Kasumi-1 (cell line): ENCODE measurements at places on chromosomes 5 and 9.

GRCh38 chr5:170343177-170343576, 45.6 kb upstream of the LCP2 start:
- DNase-seq, result no peak

- DNase-seq, result no peak
Observed at GRCh38 chr9:95249986-95250385, 67.5 kb downstream of the FANCC start.

GRCh38 chr5:128646176-128646575, 108.1 kb upstream of the FBN2 start:
- DNase-seq, result no peak

DNA sequence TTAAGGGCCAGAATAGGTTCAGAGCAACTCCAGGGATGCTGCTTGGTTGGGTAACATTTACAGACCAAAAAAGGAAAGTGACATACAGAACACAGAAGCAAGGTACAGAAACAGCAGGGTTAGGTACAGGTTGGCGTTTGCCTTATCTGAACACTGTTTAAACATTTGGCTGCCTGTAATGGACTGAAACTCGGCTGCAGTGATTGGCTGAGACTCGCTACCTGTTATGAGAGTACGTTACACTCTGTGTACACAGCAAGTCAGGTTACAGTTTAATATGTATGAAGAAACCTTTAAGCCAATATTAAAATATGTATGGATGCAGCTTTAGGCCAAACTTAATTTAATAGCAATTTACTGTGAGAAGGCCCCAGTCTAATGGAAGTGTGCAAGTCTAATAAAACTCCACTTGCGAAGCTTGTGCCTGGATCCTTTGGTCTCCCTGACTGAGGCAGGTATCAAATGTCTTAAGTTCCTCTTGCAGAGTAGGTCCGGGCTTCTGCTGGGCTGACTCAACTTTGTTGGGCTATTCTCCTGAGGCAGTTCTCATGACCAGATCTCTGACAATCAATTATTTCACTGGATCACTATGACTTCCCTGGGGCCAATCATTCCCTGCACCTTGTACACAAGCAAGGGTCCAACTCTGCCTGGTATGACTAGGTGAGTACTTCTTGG, 204.9 kb downstream of the ZNF462 start:
- no peak for DNase-seq

DNA sequence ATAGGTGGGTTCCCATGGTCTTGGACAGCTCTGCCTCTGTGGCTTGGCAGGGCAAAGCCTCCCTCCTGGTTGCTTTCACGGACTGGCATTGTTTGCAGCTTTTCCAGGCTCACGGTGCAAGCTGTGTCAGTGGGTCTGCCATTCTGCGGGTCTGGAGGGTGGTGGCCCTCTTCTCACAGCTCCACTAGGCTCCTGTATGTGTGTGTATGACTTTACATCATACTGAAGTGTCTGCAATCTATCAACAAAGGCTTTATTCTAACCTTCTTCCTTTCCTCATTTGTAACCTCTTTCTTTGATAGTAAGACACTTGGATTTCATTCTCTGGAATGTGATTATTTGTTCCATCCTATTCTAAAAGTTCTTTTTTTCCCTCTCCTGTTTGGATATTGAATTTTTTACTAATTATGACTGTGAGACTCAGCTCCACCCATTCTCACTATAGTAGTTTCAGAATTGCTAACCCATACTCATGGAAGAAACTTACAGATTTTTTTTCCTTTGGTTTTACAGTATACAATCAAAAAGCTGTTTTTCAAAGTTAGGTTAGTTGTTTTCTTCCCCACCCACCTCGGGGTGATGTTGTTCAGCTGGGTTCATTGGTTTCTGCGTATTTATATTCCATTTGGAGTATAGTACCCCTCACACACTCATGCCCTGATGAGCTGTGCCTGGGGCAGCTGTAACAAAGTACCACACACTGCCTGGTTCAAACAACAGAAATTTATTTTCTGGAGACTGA, 144.6 kb upstream of the OTULINL start:
- no peak for DNase-seq

GRCh38 chr5:28809811-28810750, 1771.7 kb upstream of the CDH9 start:
- DNase-seq, result no peak

GRCh38 chr9:86407022-86407421, 52.8 kb upstream of the TUT7 start:
- no peak for DNase-seq

DNA sequence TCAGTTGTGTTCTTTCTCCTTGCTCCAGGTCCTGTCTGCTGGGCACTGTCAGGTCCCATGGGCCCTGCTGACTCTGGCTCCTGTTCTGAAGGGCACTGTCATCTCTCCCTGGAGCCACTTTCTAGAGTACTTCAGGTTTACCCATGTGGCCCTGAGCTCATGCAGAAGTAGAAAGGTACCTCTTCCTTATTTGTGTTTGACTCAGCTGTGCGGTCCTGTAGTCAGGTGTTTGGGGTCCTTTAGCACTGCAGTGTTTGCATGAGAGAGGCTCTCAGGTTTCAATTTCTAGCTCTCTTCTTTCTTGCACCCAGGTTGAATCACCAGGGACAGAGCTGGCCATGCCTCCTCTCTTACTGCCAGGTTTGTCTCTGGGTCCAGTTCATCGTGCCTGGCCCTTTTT, 71.5 kb downstream of the HSPA4 start:
- no peak for DNase-seq

DNA sequence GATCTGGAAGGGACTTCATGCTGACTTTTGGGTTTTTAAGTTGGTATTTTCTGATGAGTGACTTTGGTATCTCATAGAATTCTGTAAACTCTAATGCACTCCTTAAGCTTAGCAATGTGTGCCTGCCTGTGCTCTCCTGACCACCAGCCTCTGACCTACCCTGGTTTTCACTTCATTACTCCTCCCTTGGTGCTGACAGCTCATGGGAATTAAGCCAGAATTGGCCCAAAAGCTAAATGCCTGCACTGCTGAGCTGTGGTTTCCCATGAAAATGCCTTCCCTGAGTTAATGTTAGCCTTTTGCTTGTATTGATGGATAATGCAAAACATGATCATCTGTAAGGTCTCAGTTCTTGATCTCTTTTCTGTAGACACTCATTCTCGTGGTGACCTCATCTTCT, 308.0 kb downstream of the DOCK8 start:
- no peak for DNase-seq

DNA sequence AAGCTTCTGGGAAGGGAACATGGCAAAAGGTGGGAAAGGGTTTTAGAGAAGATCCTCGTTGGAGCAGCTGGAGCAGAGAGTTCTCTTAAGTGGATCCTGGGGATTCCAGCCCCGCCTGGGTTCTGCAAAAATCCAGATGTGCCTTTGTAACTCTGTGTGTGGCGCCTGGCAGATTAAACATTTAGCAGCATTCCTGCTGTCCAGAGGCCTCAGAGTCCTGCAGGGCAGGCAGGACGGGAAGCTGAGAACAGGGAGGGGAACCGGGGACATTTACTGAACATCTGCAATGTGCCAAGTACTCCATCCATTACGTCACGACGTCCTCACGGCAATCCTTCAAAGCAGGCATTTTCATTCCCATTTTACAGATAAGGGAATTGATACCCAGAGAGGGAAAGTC, 6.0 kb downstream of the EIF4E1B start:
- DNase-seq, result no peak

- no peak for DNase-seq
Observed at GRCh38 chr9:18778147-18778546, 254.9 kb downstream of the SAXO1 start.

DNA sequence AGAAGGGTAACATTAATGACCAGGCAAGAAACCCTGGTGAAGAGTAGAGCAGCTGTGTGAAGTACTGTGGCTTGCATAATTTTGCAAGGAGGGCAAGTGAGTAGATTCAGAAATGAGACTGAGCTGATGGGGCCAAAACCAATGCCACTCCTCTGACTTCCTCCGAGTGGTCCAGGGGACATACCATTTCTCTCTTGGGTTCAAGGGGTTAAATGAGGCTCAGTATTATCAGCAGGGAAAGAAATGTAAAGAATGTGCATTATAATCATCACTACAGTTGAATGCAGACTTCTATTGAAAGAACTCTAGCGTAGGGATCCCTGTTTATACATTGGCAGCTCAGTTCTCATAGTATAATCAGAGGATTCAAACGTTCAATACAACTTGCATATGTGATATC, 9.9 kb downstream of the POLR3G start:
- no peak for DNase-seq

DNA sequence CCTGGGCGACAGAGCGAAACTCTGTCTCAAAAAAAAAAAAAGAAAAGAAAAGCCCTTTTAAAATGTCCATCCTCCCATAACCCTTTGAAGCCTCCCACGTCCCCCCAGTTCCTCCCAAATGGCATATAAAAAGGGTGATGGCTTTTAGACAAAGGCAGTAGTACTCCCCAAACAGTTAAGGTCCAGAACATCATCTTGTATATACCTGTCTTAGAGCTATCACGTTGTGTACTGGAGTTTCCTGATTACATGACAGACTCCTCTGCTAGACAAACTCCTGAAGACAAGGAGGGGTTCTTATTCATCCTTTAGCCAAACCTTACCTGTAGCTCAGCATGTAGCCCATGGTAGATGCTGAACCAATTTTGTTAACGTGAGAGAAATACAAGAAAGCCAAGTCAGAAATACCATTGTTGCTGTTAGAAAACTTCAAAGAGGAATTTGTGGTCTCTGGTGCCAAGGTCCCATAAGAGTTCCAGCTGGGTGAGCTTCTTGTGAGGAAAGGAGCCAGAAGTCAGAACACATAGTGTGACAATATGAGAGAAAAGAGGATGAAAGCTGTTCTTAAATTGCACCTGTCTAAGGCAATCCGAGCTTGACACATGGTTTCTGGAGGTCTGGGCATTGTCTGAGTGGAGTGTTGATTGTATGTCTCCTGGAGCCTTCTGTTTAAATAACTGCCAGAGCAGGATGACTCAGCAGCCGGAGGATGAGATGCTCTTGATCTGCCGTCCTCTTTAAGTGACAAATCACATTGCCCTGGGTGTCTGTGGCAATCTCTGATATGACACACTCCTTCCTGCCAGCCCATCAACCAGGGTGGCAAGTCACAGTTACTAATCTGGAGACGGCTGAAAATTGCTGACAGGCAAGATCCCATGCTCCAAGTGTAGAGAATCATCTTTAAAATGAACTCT, 69.1 kb downstream of the ARRDC3 start:
- DNase-seq, result peak; percentile 96

- DNase-seq, result peak; percentile 67
Observed at GRCh38 chr5:96896806-96897205, 20.5 kb downstream of the ERAP2 start.

GRCh38 chr9:69249337-69249736, 75.3 kb downstream of the TJP2 start:
- peak; percentile 34 for DNase-seq

DNA sequence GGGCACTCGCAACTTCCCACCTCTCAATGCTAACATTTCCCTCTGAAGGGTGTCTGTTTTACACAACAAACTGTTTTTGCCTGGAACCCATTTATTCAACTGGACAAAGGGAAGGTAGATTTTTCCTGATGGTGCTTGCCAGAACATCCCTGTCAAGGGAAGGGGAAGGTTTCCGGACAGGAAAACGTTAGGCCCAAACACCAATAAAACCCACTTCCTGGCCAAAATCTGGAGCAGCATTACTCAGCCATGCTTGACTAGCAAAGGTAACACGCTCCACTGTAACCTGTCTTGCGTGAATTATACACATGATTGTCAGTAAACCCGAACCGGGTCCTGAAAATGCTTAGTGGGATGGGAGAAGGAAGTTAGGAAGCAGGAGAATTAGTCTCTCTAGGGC, 90.2 kb downstream of the SAXO1 start:
- DNase-seq, result no peak

GRCh38 chr5:68528821-68529273, 313.3 kb downstream of the PIK3R1 start:
- no peak for DNase-seq

- no peak for DNase-seq
Observed at GRCh38 chr5:91777671-91778070, 394.6 kb upstream of the ARRDC3 start.

DNA sequence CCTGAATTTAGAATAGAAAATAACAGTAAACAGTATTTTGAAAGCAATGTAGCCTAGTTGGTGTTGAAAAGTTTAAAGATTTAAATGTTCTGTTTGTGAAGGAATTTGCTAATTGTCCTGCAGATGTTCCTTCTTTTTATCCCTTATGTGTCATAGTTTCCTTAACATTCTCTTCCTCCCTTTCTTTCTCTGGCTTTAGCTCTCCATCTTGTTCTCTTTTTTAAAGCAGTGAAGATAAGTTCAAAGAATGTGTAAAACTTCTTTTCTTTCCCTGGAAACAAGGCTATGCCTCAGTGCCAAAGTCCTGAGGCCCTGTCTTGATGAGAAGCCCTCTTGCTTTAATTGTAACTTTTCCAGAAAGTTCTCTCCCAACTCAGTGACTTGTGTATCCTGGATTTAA, 24.4 kb upstream of the GAS1 start:
- no peak for DNase-seq
